ENCODE measurements at places on chromosomes 7 and 10.

DNA sequence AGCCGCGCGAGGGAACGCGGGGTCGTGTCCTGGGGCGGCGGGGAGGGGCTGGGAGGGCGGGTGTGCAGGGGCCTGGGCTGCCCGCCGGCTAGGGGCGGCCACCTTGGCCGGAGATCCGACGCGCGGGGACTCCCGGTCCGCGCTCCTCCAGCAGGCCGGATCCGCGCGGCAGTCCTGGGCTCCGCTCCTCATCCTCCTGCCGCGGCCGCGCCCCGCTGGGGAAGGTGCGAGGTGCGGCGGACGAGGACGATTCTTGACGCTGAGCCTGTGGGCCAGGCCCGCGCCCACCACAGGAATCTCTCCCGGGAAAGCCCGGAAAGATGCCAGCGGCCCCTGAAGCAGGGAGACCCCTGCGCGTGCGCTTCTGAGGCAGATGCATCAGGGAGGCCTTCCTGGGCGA is 6.6 kb upstream of the OGDHL start:
- no peak for DNase-seq

DNA sequence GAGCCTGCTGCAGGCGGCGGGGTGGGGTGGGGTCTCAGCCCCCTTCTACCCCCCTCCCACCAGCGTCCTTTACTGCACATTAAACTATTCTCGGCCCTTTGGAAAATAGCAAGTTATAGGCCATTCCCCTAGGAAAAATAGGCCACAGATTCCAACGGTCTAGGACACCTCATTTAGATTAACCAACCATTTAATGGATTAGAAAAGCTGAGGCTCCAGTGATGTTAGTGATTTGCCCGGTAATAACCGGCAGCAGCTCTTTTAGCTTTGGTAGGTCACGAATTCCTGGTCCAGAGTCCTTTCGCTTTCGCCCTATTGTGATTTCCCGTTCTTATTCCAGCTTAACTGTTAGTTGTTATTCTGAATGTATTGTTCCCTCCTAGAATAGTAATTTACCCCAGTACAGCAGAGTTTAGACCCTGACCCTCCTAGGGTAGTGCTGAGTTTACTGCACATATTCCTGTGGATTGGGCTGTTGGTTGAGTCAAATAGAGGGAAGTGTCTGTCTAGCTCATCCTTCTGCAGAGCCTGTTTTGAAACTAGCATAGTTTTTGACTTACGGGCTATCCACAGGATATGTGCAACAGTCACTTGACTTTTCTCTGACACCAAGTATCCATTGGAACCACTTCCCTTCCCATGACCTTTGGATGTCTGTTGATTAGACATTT is 754 bp downstream of the GSTO1 start:
- peak; percentile 77 for DNase-seq

DNA sequence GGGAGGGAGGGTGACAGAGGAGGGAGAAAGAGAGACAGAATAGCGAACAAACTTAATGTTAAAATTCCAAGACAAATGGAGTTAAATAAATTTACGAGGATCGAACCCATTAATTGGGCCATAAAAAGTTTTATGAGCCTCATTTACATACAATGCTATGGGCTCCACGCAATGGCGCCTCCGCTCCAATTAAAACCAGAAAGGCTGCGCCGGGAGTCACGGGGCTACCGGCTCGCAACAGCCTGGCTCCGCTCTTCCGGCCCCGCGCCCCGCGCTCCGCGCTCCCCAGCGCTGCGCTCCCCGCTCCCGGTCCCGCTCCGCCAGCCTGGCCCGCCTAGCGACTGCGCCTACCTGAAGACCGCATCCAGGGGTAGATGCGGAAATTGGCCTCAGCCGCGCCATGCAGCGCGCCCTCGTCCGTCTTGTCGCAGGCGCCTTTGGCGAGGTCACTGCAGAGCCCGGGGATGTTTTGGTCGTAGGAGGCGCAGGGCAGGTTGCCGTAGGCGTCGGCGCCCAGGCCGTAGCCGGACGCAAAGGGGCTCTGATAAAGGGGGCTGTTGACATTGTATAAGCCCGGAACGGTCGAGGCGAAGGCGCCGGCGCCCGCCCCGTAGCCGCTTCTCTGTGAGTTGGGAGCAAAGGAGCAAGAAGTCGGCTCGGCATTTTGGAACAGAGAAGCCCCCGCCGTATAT is 513 bp downstream of the HOXA7 start:
- peak; percentile 56 for DNase-seq

DNA sequence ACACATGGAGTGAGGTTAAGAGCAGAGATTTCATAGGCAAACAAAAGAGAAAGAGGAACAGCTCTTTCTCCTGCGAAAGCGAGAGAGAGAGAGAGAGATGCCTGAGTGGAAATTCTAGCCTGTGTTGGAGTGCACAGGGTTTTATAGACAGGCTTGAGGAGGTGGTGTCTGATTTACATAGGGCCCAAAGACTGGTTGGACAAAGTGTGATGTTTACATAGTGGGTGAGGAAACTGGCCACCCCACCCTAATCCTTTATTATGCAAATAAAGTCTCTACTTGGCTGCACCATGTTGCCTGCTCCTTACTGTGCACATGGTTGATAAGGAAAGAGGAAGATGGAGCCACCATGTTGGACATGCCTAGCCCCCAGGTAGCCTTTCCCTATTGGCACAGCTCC is 967.8 kb upstream of the SORCS1 start:
- DNase-seq, result no peak

GRCh38 chr10:112094984-112095383 is 88.6 kb downstream of the GPAM start:
- no peak for DNase-seq

DNA sequence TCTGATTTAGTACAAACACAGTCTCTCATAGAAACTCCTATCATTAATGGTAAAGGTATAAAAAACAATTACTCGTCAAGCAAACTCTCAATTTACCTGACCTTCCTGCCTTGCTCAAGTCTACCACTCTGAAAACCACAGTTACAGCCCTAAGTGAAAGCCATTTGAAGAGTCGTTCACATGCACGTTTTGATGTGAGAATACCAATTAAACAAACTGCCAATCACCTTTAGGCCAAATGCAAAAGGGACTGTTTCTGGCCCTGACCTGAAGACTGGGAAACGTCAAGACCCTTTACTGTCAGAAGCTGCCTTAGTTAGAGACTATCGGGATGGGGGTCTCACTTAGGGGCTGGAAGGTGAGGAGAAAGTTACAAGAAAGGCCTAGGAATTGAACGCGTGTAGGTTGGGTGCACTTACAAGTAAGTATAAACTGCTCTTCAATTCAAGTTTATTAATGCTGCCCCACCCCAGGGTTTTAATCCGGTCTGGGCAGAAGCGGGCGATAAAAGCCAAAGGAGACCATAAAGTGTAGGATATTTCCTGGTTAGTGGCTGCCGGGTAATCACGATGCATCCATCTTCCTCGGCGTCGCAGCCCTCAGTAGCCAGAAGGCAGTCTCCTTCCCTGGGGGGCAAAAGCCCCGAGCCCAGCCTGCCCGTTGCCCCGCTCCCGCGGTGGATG is 935 bp downstream of the TM9SF3 start:
- peak; percentile 34 for DNase-seq

DNA sequence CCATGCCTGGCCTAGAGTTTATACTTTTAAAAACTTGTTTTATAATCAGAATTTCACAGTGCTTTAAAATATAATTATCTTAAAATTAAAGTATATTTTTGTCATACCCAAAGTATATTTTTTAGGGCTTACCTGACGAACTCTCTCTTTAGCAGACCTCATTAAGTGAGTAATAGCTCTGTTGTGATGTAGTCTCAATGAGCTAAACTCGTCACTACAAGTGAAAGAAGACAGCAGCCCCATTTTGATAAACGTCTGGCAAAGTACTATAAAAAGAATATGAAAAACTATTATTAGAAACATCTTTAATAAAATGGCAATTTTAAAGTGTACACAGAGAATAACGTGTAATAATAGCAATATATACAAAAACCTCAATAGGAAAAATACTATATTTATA is 18.6 kb downstream of the ANKRD61 start:
- no peak for DNase-seq

- DNase-seq, result peak; percentile 40
Observed at GRCh38 chr10:15433850-15434537, 62.9 kb upstream of the FAM171A1 start.

- no peak for DNase-seq
Observed at GRCh38 chr7:495326-495725, 24.3 kb downstream of the PDGFA start.

DNA sequence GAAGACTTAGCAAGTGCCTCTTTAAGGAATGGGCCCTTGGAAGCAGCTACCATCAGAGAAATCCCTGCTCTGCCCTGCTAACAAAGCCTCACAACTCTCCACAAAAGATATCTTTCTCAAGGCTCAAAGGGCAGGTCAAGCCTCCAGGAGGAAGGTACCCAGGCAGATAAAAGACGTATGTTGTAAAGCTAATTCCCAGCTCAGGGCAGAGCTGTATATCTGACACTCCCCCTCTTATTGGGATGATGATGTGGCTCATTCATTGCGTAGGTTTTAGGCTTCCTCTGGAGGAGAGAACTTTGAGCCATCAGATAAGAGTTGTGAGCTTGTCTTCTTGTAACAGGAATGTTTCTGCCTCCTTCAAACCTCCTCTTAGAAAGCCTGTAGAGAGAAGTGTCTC is 145.4 kb downstream of the CALN1 start:
- no peak for DNase-seq
